HFFc6 (cell line): ENCODE measurements at places on chromosomes 7 and 10. TPM values are rescaled to one million over a fixed set of nuclear protein-coding genes. Genes with fewer than 3 reads are reported as not detected.

Gene HOXA1
- 0.21 to 0.85 TPM (median 0.81 TPM) in 3 replicates for total RNA-seq

DNA sequence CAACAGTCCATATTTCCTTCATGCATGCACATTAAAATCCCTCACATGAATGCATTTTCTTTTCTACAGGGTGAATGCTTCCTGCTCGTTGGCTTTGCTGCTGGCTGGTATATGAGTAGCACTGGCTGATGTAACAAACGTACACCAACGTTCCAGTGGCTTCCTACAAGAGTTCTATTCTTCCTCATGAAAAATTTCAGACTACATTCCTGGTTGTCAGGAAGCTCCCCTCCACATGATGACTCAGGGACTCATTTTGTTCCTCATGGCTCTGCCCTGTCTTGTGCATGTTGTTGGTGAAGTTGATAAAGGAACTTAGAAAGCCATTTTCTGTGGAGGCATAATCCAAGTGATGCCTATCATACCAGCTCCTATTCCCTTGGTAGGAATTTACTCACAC is 470.7 kb upstream of the KLF6 start:
- DNase-seq = no peak

Gene AKR1C4
- total RNA-seq = not detected in 3 replicates

Gene LYZL1
- not detected in 3 replicates for total RNA-seq

DNA sequence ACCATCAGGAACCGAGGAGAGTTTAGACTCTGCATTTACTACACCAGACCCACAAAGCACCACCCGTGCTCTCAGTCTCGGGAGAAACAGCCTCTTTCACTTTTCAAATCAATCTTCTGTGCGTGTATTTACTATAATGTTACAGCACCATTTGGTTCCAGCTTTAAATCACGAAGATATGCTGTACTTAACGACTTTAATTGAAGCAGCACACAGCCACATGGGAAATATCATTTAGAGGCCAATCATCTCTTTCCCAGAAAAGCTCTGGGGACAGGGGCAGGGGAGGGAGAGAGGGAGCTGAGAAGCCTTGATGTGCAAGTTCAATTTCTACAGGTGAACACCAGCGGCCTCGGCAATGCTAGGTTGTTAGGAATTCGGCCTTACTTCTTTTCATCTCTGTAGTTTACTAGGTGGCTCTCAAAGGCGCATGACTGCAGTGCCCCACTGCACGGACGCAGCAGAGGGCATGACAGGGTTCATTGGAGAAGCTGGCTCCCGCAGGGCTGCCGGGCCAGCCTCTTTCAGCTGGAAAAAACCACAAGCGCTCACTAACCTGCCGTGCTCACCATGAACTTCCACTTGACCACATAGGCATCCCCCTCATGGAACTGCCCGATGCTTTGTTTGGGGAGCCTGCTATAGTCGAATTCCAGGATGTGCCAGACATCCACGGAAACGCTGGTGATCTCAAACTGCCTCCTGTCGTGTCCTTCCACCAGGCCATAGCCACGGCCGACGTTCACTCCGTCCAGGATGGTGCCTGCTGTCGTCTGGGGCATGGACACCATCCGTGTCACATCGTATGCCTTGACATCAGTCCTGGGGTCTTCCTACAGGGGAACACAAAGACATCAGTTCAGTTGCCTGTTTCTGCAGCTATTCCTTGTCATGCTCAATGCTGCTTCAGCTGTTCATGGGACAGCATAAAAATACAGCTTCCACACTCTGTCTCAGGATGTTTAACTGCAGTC is 154.5 kb downstream of the SVIL start:
- DNase-seq = no peak

DNA sequence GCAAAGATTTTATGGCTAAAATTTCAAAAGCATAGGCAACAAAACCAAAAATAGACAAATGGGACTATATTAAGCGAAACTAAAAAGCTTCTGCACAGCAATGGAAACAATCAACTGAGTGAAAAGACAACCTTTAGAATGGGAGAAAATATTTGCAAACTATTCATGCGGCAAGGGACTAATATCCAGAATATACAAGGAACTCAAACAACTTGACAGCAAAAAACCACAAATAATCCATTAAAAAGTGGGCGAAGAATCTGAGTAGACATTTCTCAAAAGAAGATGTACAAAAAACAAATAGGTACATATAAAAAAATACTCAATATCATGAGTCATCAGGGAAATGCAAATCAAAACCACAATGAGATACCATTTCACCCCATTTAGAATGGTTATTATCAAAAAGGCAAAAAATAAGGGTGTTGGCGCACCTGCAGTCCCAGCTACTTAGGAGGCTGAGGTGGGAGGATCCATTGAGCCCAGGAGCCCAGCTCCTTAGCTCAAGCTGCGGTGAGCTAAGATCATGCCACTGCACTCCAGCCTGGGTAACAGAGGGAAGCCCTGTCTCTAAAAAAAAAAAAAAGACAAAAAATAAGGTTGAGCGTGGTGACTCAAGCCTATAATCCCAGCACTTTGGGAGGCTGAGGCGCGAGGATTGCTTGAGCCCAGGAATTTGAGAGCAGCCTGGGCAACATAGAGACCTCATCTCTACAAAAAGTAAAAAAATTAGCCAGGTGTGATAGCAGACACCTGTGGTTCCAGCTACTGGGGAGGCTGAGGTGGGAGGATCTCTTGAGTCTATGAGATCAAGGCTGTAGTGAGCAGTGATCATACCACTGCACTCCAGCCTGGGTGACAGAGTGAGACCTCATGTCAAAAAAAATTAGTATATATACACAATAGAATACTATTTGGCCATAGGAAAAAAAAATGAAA is 4.2 kb upstream of the CCM2 start:
- no peak for DNase-seq

Gene SH2D4B
- total RNA-seq = not detected in 2 replicates

GRCh38 chr10:70812814-70813213 is 2.9 kb upstream of the SGPL1 start:
- no peak for DNase-seq

DNA sequence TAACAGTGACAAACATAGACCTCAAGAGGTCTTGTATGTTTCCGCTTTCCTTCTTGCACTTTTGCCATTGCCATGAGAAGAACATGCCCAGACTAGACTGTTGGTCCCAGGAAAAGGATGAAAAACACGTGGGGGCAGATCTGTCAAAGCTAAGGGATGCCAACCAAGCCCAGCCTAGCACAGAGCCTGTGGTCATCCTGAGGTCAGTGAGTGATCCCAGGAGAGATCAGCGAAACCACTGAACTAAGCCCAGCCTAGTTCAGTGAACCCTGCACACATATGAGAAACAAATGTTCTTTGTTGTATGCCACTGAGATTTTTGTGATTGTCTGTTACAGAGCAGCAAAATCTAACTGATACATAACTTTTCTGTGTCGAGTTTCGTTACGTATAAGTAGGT is 718.8 kb downstream of the MAGI2 start:
- DNase-seq = no peak

DNA sequence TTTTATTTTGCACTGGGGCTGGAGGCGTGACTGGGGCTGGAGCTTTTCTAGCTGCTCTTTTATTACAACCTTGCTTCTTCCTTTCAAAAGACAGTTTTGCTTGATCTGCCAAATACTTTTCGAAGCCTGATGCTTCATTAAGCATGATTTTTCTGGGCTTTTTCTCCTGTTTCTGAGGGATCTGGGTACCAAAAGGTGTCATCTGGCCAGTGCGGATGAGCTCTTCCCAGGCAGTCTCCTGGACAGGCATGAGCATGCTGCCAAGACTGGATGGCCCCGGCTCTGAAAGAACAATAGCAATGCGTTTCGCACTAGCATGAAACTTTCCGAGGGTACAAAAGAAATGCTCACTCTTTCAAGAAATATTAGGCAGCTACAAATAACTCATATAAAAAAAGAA is 14.4 kb downstream of the ERCC6 start:
- DNase-seq = no peak

Gene CASTOR2
- 24.7 to 26.6 TPM (median 26.1 TPM) in 3 replicates for total RNA-seq

GRCh38 chr7:30925913-30926312 is 14.3 kb downstream of the AQP1 start:
- no peak for DNase-seq

DNA sequence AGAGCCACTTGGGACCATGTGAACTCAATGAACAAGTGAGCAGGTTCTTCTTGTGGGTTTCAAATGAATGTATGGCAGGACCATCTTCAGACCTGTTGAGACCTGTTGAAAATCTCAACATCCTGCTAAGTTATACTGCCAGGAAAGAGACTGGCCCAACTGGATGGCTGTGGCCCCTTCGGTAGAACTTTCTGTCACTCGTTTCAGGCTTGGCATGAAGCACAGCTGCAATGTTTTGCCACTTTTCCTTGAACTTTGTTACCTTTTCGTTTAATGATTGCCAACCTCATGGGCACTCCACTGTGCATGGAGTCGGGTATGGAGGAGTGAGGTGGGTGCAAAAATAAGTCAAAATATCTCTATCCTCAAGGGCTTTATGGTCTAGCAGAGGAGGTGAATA is 36.7 kb upstream of the SLC35B4 start:
- DNase-seq = no peak

GRCh38 chr10:49627644-49628247 is 13.9 kb downstream of the CHAT start:
- no peak for DNase-seq

DNA sequence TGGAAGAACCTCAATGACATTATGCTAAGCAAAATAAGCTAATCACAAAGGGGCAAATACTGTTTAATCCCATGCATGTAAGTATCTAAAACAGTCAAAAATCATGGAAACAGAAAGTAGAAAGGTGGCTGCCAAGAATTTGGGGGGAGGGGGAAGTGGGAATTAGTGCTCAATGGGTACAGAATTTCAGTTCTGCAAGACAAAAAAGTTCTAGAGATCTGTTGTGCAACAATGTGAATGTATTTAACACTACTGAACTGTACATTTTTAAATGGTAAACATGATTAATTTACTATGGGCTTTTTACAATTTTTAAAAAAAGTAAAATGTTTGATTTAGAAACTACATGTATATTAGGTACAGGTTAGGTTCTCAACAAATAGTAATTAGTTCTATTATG is 11.9 kb downstream of the EZH2 start:
- no peak for DNase-seq

- DNase-seq = no peak
Measured at GRCh38 chr7:92276460-92276864, 30.7 kb downstream of the ANKIB1 start.

GRCh38 chr7:138097064-138097741 is 20.9 kb downstream of the AKR1D1 start:
- DNase-seq = no peak

- no peak for DNase-seq
Measured at GRCh38 chr10:19922236-19922963, 106.2 kb downstream of the PLXDC2 start.

Gene MSMB
- total RNA-seq = not detected in 2 replicates

GRCh38 chr7:97024209-97025129 is at the start of gene DLX5:
DLX5 (minus strand) TSS chr7:97024831; CDS start chr7:97024623, 208 bp downstream.
- DNase-seq = no peak

- no peak for DNase-seq
Measured at GRCh38 chr7:140476698-140477261, 2.5 kb downstream of the MKRN1 start.

GRCh38 chr10:118590334-118590733 is 5.1 kb downstream of the PRLHR start:
- DNase-seq = peak; percentile 12

DNA sequence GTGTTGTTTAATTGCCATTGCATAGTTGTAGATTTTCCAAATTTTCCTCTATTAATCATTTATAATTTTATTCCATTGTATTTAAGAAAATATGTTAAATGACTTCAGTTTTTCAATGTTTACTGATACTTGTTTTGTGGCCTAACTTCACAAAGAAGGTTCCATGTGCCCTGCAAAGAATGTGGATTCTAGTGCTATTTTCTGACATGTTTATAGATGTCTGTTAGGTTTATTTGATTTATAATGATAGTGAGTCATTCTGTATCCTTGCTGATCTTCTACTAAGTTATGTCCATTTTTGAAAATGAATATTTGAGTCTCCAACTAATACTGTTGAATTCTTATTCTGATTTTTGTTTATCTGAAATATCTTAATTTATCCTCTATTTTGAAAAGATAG is 369.0 kb downstream of the MAGI2 start:
- peak; percentile 6 for DNase-seq

- no peak for DNase-seq
Measured at GRCh38 chr7:36107926-36108631, 45.0 kb upstream of the EEPD1 start.

DNA sequence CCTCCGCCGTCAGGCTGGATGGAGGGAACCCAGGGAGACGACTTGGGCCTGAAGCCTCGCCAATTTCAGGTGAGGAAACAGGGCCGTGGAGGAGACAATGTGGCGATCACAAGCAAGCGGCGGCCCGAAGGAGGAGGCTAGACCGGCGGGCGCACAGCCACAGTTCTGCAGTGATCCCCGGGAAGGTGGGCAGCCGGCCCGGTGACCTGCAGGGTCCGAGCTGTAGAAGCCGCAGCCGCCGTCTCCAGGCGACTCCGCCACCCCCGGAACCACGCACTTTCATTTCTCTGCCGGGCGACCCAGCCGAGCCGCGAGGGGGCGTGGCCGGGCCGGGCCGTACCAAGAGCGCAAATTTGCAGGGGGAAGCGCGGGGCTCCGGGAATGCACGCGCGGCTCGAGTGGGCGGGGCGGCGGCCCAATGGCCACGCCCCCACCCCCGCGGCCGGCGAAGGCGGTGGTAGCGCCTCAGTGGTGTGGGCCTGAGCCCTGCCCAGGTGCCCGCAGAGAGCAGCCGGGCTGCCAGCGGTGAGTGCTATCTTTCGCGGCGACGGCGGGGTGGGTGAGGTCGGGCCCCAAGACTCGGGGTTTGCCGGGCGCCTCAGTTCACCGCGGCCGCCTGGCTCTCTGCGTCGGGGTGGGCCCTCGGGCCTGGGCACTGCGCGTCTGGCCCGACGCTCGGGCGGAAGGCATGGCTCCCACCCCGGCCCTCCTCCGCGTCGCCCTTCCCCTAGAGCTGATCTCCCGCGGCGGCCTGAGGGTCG is at the start of gene POR:
Gene POR, plus strand, starts transcription at position 501 of the 761 bp plus-strand sequence. CDS start 38,847 bp downstream, outside the sequence.
- DNase-seq = peak; percentile 89

- DNase-seq = peak; percentile 57
Measured at GRCh38 chr7:98265841-98266271, 13.8 kb upstream of the TECPR1 start.

- DNase-seq = no peak
Measured at GRCh38 chr7:42192851-42193461, 44.1 kb downstream of the GLI3 start.

DNA sequence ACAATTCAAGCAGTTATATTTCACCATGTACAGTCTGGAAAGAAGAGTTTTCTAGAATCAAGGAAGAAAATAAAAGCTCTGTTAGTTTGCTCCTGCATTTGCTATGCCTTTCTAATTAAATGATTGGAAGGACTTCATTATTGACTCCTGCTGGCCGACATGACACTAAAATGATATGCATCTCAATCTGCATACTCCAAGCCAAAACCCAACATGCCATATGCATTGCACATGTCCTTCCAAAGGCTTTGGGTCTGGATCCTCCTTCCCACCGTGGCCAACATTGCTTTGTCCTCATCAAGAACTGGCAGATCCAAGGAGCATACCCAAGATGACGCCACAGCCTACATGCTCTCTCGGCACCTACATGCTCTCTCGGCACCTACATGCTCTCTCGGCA is 46.5 kb downstream of the PAXIP1 start:
- no peak for DNase-seq

GRCh38 chr10:91589015-91589657 is 43.7 kb downstream of the PPP1R3C start:
- DNase-seq = peak; percentile 41
